Bronchial epithelial cell (primary cell): ENCODE measurements at places on chromosomes 7 and 10. TPM values are rescaled to one million over a fixed set of nuclear protein-coding genes. Genes with fewer than 3 reads are reported as not detected.

CHRM2 gene
- total RNA-seq = 0.26 TPM in 1 of 2 replicates, not detected in the other

TAS2R3 gene
- 3.9 and 7.6 TPM in 2 replicates for total RNA-seq

WEE2 gene
- not detected in 2 replicates for total RNA-seq

FAM237B gene
- total RNA-seq = not detected in 2 replicates

GPC2 gene
- 1.0 and 1.3 TPM in 2 replicates for total RNA-seq

GIMAP8 gene
- total RNA-seq = under 0.01 TPM in 2 replicates

ERLIN1 gene
- 31.6 and 76.9 TPM in 2 replicates for total RNA-seq
